Muscle of arm (tissue), 14 donors: ENCODE measurements at places on chromosomes 16 and 17. TPM values are rescaled to one million over a fixed set of nuclear protein-coding genes. Genes with fewer than 3 reads are reported as not detected.
A peak's percentile ranks its signal among the peaks of the same experiment; 100 is the strongest.

- peak; percentile 74 for DNase-seq
Observed at GRCh38 chr17:45170931-45171337, 9.3 kb downstream of the HEXIM2 start.

DNA sequence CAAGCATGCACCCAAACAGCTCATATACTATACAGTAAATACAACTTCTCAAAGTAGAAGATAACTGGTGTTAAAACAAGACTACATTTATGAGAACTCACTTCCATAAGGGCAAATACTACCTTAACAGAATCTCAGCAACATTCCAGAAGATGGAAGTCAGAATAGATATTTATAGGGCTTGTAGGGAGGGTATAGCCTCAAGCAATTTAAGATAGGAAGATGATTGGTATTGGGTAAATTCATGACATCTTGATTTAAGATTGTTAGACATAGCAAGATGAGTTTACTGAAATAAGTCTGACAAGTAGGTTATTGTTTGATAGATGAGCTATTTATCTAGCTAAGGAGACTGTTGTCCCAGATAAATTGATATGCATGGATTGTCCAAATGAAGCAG is 250.2 kb downstream of the CDH13 start:
- no peak for DNase-seq

GRCh38 chr16:81449899-81450608 is 5.4 kb downstream of the CMIP start:
- DNase-seq: no peak

- DNase-seq: no peak
Observed at GRCh38 chr16:6495486-6496210, 837.0 kb upstream of the RBFOX1 start.

DNA sequence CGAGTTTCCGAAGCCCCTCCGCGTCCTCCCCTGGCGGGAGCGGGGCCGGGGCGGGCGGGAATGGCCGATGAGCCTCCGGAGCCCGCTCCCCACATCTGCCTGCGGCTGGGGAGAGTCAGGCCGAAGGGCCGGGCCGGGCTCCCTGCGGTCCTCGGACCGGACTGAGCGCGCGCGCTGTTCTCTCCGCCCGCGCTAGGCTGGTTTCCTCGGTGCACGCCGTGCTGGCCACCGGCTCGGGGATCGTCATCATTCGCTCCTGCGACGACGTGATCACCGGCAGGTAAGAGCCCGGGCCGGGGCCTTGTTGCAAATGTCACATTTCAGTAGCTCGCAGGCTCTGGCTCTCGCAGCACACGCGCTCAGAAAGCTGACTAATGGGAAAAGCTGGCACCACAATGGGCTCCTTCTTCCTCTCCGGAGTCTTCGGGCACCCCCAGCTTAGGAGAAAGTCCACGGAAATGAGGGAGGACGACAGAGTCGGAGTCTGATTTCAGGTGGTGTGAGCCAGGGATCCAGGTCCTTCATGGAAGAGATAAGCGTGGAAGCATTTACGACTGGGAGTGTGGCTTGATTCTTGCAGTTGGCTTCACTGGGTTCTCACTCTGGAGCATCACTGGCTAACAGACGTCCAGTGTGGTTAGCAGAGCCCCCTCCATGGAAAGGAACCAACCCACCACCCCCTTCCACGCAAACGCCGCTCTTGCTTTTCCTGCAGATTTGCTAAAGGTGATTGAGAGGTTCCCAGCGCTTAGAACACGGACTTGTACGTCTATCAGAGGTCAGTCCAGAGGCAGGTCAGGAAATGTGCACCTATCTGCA is 715 bp downstream of the TLCD3A start:
- DNase-seq: no peak

GRCh38 chr16:2004795-2005517 is 4.7 kb downstream of the ZNF598 start:
- DNase-seq: no peak

DNA sequence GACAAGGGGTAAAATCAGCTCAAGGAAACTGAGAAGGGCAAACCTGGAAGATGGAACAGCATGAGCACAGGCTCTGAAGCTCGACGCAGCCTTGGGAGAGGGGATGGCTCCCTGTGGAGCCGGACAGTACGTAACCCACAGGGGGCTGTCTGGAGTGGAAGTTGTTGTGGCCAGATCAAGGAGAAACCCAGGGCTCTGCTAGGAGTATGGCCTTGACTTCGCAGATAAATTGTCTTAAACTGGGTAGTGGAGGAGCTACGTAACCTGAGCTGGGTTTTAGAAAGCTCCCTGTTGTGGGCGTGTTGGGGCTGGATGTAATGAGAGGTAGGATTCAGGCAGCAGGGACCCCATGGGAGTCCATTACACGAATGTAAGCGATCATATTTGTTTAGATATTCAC is 25.5 kb upstream of the AXIN2 start:
- no peak for DNase-seq

DNA sequence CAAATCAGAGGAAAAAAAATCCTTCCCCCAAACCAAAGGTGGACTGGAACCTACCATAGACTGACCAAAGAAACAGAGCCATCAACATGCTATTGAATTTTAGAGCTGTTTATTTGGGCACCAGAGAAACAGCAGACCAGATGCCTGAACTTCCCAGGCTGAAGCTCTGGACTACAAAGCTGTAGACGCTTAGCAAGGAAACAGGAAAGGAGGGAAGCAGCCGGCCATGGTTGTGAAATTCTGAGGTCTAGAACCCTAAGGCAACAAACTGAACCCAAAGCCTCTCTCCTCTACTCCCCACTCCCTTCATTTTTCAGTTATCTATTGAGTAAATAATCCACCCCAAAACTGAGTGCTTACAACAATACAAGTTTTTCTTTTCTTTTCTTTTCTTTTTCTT is 45.4 kb upstream of the MEIOC start:
- no peak for DNase-seq

DNA sequence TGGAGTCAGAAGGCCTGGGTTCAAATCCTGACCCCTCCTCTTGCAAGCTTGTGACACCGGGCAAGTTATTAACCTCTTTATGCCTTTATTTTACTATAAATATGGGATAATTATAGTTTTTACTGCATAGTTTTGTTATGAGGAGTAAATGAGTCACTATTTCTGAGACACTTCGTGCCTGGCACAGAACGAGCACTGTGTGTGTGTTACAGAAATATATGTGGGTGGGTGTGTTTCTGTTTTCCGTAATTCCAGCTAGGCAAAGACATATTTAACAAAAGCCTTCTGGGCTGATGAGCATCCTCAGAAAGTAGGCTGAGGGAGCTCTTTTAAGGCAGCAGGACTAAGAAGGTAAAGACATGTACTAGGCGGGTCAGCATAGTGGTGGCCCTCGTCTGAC is 417.9 kb downstream of the MAF start:
- no peak for DNase-seq

- no peak for DNase-seq
Observed at GRCh38 chr17:28482551-28483199, 9.2 kb downstream of the SLC13A2 start.

DNA sequence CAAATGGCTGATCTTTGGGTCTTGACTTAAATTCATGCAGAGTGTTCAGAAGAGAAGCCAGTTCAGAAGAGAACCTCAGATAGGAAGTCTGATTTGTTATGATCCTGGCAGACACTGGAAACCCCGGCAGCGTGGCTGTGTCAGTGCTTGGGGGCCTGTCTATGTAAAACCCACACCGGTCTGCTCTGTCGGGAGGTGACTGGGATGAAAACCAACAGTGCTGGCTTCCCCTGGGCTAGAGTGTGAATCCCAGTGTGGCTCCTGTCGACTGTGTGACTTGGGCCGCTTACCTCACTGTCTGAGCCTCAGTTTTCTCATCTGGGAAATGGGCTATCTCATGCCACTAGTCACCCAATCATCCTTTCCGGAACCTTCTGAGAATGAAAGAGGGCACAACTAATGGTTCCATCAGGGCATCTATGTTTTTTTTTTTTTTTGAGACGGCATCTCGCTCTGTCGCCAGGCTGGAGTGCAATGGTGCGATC is 92.4 kb downstream of the FOXL1 start:
- DNase-seq: no peak

GRCh38 chr16:24671455-24671954 is 57.9 kb upstream of the TNRC6A start:
- DNase-seq: no peak

GRCh38 chr17:72219137-72219823 is 98.5 kb downstream of the SOX9 start:
- no peak for DNase-seq

- no peak for DNase-seq
Observed at GRCh38 chr17:63579633-63580032, 21.1 kb upstream of the TACO1 start.

DNA sequence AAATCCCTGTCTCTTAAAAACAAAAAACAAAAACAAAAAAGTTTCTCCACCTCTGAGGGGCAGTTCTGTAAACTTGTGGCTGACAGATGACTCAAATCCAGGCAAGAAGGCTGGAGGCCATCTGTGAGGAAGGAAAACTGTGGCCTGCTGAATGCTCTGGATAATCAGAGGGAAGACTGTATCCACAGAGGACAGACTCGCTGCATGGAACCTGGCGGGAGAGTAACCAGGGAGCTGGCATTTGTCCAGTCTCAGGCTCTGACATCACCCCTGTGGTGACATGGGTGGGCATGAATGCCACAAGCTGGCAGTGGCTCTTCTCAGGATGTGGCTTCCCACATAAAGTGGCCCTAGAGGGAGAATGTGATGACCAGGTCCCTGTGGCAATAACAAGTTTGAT is 2.8 kb upstream of the KSR1 start:
- no peak for DNase-seq

GRCh38 chr17:41885733-41886132 is 20.5 kb upstream of the KLHL11 start:
- no peak for DNase-seq

DNA sequence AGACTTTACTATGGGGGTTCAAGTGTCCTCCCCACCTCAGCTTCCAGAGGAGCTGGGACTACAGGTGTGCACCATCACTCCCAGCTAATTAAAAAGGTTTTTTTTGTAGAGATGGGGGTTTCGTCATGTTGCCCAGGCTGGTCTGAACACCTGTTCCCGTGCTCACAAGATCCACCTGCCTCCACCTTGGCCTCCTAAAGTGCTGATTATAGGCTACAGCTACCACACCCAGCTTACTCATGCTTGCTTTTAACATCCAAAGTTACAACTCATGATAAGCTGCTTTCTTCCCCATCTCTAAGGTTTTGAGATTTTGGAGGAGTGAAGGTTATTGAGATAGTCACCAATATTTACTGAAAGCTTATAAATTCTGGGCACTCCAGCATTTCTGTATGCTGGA is 2.6 kb downstream of the NUP88 start:
- DNase-seq: no peak

- DNase-seq: no peak
Observed at GRCh38 chr17:76164331-76164730, 23.3 kb upstream of the FOXJ1 start.

- DNase-seq: no peak
Observed at GRCh38 chr17:80856863-80857755, 134.5 kb upstream of the CHMP6 start.

GRCh38 chr16:27980919-27981700 is 82.4 kb downstream of the GSG1L start:
- no peak for DNase-seq

DNA sequence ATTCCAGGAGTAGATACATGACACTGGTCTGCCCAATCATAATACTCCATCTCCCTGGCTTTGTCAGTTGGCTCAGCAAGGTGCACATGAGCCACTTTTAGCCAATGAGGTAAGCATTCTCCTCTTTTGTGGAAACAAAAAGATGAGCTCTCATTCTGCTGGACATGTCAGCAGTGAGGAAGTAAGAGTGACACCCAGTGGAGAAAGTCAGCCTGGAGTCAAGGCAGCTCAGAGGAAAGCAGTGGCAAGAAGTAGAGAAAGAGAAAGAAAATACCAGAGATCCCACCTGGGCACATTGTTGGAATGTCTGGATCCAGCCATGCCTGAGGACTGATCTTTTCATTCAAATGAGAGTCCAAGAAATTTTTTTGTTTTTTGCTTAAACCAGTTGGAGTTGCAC is 496.9 kb upstream of the C16orf82 start:
- DNase-seq: peak; percentile 27

DNA sequence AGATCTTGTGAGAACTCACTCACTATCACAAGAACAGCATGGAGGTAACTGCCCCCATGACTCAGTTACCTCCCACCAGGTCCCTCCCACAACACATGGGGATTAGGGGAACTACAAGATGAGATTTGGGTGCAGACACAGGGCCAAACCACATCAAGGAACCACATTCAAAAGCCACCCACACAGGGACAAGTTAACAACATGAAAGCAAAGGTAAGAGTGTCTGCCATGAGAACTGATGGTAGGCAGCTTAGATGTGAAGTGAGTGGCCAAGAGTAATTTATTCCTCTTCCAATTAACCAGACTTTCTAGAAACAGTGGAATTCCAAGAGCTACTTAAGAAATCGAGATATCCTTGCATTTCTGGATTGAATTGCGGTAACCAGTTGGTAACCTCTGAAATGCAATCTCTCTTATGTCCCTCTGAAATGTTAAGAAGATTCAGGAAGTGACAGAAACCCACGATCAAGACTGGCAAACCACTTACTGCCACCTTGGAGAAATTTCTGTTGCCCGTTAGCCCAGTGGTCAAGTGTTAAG is 167.4 kb upstream of the CACNG5 start:
- DNase-seq: no peak

GRCh38 chr16:62018301-62019060 is 17.8 kb downstream of the CDH8 start:
- DNase-seq: no peak

- no peak for DNase-seq
Observed at GRCh38 chr17:31405890-31406371, 14.5 kb downstream of the RAB11FIP4 start.

- DNase-seq: no peak
Observed at GRCh38 chr16:86929057-86929871, 350.9 kb downstream of the FOXL1 start.

- no peak for DNase-seq
Observed at GRCh38 chr17:80244871-80245509, 15.7 kb upstream of the RNF213 start.

DNA sequence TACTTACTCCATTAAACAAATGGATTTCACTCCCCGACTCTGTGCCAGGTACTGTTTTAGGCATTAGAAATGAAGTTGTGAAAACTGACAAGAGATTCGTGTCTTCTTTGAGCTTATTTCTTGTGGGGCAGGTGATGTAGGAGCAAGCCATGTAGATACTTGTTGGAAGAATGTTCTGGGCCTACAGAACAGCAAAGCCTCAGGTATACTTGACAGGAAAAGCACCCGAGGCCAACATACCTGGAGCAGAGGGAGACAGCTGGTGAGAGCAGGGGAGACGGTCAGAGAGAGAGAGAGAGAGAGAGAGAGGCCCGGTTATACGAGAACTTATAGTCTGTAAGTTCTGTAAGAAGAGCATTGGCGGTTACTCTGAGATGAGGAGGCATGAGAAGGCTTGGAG is 110.8 kb downstream of the FTO start:
- no peak for DNase-seq

- no peak for DNase-seq
Observed at GRCh38 chr17:63279498-63280230, 166.4 kb downstream of the CYB561 start.

GRCh38 chr17:58527949-58528348 is 13.5 kb upstream of the MTMR4 start:
- no peak for DNase-seq

- no peak for DNase-seq
Observed at GRCh38 chr17:61877837-61878236, 14.5 kb upstream of the BRIP1 start.

Gene MYO18A
- polyA plus RNA-seq: 253 TPM

Gene MMP28
- polyA plus RNA-seq: 4.7 TPM

Gene EMP2
- polyA plus RNA-seq: 295 TPM

Gene CD300E
- 0.31 TPM for polyA plus RNA-seq

Gene TBC1D28
- not detected for polyA plus RNA-seq

Gene MPO
- 5.8 TPM for polyA plus RNA-seq

Gene MYADML2
- polyA plus RNA-seq: 6.0 TPM

Gene GNG13
- not detected for polyA plus RNA-seq
